ENCODE measurements at places on chromosomes 11 and 22.

GRCh38 chr11:709109-709997, 3.3 kb downstream of the EPS8L2 start:
- no peak for DNase-seq

- no peak for DNase-seq
Measured at GRCh38 chr11:8768625-8769333, 86.2 kb downstream of the RPL27A start.

DNA sequence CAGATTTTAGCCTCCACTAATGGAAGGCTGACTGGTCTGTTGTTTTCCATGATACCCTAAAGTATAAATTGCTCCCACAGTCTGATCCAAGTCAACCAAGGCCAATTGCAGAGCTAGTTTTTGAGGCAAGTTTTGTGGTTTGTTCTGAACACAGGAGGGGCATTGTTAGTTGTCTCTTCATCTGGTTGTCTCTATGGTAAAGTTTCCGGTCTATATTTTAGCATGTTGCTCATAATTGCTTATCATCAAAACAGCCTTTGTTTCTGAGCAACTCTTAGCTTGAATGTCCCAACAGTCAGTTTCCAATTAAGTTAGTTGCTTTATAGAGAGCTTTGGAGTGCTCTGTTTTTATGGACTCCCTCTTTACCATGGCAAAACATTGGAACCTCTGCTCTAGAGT, 217.6 kb upstream of the CARD18 start:
- DNase-seq = no peak

GRCh38 chr11:133827556-133827955, 17.8 kb downstream of the SPATA19 start:
- no peak for DNase-seq

GRCh38 chr11:12865863-12866595, 143.1 kb upstream of the RASSF10 start:
- DNase-seq = no peak

DNA sequence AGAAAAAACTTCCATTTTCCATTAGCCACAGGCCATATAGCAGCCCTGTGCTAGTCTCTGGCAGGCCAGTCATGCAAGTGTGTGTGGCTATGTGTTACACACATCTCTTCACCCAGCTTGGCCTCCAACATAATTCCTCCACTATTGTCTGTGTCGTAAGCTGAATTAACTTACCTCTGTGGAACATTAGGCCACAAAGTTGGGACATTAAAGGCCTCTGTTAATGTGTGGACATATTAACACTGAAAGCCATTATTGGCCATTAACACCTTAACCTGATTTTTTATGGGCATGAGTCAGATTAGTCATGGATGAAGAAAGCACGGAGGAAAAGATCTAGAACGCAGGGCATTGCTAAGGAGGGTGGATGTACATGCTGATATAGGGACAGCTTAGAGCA, 100.1 kb downstream of the DBX1 start:
- no peak for DNase-seq

DNA sequence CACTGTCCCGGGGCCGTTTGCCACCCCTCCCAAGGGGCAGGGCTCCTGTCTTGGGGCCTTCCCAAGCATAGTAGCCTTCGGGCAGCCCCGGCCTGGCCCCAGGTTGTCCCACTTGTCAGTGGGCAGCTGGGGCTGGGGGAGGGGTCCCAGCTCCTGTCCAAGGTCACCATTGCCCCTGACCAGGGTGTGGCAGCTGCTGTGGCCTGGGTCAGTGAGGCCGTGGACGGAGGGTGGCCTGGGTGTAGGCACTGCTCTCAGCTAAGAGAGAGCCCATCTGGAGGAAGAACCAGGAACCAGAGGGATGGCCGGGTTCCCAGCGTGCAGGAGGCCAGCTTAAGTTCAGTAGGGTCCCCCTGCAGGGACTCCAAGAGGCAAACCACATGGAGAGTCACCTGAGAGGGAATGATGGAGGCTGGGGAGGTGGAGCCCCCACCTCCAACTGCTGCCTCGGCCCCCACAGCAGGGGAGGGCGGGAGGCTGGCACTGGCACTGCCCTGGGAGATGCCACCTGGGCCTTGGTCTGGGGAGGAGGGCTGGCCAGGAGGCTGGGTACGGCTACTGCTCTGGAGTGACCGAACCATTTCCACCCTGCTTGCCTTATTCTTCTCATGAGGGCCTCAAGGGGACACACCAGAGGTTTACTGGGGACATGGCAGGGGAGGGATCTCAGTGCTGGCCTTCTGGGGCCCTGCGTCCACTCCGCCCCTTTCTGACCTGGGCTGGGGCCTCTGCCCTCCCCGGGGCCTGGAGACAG, 6.8 kb upstream of the CCDC188 start:
- DNase-seq = no peak

DNA sequence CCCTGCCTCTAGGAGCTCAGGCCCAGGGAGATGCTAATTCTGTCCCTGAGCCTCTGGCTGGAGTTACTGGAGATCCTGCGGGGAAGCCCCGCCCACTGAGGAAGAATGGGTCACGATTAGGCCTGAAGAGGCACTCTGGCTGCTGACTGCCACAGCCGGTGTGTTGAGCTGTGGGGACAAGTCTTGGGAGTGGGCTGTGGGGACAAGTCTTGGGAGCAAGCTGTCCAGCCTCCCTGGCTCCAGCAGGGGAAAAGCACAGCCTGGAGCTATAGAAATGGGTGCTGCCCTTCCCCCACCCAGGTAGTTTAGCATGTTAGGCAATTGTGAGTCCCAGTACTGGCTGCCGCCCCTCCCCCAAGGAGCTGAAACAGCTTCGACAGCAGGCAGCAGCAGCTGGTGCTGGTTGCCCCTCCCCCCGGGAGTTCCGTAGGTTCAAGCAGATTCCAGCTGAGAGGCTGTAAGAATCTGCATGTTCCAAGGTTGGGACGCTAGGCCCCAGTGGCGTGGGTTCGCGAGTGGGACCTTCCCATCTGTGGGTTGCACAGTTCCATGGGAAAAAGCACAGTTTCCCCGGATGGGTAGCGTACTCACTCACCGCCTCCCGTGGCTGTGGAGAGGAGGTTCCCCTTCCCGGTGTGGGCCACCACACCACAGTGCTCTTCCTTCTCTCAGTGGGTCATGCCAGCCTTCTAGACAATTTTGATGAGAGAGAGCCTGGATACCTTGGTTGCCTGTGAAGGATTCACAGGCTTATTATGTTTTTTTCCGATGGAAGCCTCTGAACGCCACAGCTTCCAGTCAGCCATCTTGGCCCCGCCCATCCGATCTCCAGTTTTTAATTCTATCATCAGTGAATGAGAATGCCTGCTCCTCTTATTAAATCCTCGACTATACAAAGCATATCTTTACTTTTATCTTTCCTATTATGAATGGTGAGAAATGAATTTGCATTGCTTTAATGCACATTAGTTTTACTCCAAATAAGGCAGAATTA, 61.5 kb downstream of the MSANTD4 start:
- no peak for DNase-seq

DNA sequence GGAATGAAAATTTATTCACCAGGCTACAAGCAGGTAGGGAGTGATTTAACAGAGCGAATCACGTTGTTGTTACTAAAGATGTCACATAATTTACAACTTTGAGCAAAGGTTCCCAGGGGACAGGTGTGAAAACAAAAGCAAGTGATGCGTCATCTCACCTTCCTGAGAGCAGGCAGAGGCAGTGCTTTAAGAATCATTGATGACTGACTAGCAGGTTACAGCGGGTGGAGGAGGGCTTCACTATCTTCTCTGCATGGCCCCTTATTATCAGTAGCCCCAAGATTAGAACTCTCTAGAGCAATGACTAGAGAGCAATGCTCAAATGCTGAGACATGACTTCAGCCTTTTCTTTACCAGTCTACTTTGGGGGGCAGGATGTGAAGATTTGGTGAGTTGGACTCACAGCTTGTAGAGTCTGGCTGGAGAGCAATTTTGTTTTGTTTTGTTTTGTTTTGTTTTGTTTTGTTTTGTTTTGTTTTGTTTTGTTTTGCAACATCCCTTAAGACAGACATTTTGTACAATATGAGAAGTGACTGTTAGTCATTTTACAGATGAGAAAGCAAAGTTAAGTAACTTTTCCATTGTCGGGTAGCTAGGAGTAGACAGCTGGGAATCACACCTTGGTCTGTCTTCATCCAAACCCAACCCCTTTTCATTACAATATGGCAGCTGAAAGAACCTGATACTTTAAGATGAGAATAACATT, 84.8 kb downstream of the SLC1A2 start:
- DNase-seq = no peak

- DNase-seq = no peak
Measured at GRCh38 chr22:21946262-21946925, 6.3 kb downstream of the PPM1F start.

DNA sequence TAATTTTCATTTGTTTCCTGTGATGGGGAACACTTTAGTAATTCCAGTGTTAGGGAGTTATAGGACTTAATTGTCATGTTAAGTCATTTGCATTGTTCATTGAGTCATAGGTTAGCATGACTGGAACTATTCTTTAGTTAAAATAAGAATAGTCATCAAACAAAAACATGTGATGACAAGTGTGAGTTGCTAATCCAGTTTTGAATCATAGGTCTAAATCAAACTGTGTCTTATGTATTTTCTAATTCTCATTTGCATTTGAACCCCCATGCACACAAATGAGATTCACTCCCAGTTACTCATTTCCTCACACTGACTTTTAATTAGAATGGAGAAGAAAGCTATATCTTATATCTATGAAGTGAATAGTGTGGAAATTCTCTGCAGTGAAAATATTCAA, 405.6 kb downstream of the LRRC4C start:
- DNase-seq = no peak

- no peak for DNase-seq
Measured at GRCh38 chr11:68146704-68147474, 25.7 kb upstream of the CHKA start.

DNA sequence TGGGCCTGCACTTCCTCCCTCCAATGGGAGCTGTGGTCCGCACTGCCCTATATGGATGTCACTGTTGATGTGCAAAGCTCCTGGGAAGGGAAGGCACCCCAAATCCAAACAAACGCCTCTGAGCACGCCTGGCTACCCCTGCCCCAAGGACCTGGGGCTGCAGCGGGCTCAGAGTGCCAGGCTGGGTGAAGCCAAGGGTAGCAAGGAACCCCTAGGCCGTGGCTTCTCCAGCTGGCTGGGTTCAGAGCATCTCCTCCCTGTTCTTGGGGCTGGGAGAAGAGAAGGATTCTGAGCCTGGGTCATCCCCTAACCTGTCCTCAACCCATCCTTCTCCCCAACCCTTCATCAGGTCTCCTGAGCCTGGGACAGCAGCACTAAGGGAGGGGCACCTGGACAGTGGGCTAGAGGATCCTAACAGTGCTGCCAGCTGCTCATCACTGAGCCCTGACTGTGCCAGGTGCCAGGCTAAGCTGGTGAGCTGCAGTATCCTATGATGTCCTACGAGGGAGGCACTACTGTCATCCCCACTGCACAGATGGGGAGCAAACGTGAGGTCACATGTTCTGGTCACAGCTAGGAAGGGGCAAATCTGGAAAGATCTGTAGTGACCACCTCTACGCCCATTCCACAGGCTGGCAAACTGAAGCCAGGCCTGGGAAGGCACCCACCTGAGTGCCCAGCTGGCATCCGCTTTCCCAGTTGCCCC, 3.0 kb downstream of the SSTR3 start:
- DNase-seq = no peak

DNA sequence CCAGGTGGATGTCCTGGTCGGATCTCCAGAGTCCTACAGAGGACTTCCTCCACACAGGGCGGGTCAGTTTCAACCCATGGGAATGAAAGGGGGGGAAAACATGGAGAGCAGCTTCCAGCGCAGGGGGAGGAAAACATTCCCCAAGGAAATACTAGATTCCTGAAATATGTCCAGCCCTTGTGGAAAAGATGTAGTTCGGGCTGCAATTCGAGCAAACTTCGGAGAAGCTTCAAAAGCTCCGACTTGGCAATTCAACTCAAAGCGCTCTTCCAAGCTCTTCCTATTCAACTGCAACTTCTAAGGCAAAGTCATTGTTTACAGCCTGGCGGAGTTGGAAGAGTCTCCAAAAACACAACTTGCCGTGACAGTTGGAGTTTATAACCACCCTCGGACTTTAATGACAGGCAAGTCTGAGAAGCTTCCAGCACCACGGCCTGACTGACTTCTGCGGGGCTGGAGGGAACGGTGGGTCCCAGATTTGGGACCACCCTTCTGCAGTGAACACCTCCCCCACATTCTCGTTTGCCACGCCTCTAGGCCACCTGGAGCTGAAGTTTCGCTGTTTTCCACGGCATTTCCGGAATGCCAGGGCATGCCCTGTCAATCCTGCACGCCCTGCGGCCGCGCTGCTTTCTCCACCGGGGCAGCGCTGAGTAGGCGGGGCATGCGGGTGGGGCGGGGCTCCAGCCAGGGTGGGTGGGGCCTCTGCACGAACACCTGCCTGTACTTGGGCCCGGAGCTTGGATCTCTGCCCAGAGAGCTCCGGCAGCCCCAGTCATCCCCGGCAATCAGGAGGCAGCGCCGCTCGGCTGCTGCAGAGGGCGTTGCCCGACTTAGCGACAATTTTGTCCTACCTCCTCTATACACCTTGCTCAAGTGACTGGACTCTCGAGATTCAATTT, 49.0 kb upstream of the BIRC3 start:
- peak; percentile 29 for DNase-seq

DNA sequence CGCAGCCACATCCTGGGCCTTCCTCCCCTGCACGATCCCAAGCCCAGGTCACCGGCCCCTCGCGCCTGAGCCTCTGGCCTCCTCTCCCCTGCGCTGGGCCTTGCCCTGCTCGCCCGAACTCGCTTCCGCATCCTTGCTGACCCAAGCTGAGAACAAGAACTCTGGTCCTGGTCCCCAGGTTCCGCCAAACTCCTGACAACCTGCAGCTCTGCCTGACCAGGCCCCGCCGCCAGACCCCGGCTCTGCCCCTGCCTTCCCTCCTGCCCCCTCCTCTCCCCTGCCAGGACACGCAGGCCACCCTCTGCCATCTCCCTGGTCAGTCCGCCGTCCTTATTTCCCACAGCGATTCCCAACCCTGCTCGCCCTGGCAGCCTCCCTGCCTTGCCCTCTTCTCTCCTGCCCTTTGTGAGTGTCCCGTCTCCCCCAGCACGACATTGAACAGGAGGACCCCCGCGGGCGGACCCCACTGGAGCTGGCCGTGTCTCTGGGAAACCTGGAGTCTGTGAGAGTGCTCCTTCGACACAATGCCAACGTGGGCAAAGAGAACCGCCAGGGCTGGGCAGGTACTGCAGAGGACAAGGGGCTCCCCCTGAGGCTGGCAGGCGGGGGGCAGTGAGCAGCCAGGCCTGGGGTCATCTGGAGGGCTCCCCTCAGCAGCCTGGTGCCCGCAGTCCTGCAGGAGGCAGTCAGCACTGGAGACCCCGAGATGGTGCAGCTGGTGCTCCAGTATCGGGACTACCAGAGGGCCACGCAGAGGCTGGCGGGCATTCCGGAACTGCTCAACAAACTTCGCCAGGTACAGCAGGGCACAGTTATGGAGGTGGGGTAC, 762 bp downstream of the ANKRD13D start:
- DNase-seq = no peak

- no peak for DNase-seq
Measured at GRCh38 chr11:58024601-58025091, 965 bp downstream of the OR9Q1 start.

DNA sequence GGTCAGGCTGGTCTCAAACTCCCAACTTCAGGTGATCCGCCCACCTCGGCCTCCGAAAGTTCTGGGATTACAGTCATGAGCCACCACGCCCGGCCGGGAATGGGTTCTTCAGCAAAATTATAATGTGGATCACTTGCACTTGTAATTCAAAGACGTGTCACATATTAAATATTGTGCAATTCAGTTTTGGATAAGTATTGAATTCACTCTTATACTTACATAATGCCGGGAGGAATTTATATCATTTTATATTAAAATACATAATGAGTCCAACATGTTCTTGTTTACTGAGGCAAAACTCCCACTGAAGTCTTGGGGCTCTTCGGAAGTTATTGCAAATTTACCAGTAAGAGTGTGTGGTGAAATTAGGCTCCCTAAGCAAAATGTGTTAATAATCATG, 635.2 kb upstream of the LUZP2 start:
- no peak for DNase-seq

GRCh38 chr22:31857247-31857646, 87.1 kb upstream of the YWHAH start:
- no peak for DNase-seq

All from esophagus squamous epithelium (tissue), 5 donors.